ENCODE measurements at places on chromosomes 16 and 17.
A peak's percentile ranks its signal among the peaks of the same experiment; 100 is the strongest.

- DNase-seq: no peak
Observed at GRCh38 chr16:71293919-71294318, 4.7 kb upstream of the CMTR2 start.

DNA sequence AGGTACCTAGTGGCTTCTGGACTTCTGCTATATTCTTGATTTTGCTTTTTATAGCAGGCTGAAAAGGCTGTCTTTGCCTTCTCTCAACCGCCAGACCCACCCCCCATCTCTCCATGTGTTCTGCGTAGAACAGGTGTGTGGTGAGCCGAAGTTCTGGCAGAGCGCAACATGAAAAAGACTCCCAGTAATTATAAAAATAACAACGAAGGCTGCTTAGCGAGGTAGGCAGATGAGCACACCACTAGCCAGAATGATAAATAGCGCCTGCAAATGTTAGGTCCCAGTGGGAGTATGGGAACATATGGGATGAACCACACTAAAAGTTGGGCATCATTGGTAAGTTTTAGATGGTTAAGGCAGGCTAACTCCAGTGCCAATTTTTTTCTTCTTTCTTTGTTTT, 14.0 kb upstream of the RBFOX1 start:
- no peak for DNase-seq

- peak; percentile 40 for DNase-seq
Observed at GRCh38 chr16:57260294-57260929, 15.4 kb downstream of the ARL2BP start.

DNA sequence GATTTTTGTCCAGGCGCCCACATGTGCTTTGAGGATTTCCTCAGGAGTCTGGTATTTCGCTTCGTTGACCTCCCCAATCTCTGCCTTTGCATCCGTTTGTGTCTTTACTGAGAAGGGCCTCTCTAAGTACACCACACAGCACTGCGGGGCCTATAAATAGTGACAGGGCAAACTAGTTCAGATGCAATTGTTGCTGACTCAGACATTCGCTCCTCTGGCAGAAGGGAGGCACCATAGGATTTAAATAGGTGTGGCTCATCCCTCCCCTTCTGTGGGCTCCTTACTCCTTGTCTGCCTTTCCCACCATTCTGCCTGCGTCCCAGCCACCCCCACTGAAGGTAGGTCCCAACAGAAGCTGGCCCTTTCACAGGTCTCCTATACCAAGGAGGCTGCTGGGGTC, 192.3 kb downstream of the SHISA9 start:
- DNase-seq: no peak

GRCh38 chr17:72634621-72635020, 457.9 kb downstream of the SLC39A11 start:
- DNase-seq: peak; percentile 12

- DNase-seq: peak; percentile 66
Observed at GRCh38 chr17:38870259-38871165, 654 bp downstream of the LASP1 start.

DNA sequence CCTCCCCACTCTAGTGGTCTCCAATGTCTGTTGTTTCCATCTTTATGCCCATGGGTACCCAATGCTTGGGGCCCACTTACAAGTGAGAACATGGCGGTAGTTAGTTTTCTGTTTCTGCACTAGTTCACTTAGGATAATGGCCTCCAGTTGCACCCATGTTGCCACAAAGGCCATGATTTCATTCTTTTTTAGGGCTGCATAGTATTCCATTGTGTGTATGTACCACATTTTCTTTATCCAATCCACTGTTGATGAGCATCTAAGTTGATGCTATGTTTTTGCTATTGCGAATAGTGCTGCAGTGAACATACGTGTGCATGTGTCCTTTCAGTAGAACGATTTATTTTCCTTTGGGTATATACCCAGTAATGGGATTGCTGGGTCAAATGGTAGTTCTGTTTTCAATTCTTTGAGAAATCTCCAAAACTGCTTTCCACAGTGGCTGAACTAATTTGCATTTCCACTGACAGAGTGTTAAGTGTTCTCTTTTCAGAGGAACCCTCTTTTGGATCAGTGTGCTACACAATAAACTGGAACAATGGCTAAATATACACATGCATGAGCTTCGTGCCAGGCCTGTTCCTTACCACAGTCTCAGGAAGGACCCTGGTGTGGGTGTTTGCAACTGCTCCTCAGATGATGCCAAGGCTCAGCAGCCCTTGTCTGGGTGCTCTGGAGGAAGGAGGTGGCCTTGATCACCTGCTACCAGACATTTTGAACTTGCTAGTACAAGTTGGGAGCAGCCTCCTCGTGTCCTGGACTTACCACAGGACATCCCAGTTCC, 34.4 kb downstream of the KNOP1 start:
- no peak for DNase-seq

DNA sequence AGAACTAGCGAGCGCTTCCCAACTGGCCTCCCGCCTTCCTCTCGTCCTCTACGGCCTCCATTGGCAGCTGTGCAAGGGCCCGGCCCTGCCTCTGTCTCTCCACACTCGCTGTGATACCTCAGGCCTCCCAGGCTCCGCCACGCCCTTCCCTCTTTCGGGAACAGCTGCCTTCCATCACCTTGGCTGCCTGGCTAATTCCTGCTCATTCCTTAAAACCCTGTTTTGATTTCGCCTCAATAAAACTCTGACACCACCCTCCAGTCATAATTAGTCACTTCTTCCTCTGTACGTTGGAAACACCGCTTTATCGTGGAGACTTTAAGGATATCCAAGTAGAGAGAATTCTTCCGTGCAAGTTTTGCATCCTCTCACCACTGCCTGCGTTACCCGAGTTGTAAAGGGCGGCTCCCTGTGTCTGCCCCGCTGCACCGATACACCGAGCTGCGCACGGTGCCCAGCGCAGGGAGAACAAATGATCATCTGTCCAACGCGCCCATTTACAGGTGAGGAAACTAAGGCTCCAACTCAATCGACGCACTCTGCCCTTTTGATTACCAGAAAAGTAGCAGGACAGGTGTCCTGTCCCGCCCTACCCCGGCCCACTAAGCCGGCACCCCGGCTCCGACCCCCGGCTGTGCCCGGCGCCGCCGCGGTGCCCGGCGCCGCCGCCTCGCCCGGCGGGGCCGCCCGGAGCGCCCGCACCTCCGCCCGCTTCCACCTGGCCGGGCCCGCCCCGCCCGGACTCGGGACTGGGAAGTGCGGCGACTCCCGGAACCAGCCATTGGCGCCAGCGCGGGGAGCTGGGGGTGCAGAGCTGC, 139.7 kb downstream of the SEC14L1 start:
- no peak for DNase-seq

DNA sequence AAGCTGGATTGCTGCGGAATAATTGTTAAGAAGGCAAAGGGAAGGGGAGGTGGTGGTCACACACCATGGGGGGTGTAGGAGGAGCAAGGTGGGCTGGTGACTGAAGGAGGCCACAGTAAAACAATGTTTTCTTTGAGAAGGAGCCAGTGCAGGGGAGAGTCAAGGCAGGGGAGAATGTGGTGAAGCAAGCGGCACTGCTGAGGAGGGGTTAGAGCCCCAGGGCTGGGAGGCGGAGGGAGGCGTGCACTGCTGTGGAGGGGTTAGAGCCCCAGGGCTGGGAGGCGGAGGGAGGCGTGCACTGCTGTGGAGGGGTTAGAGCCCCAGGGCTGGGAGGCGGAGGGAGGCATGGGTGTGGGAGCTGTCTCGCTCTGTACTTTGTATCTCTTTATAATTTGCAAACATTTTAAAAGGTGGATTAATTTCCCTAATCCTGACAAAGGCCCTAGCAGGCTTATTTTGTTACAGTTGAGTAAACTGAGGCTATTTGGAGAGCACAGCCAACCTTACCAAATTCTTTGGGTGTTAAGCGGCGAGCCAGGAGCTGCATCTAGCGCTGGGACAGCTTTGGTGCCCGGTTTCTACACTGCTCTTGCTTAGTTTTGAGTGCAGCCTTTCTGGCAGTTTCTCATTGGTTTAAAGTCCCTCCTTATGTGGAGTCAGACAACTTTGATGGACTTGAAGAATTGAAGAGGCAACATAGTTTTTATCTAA, 20.9 kb downstream of the RPTOR start:
- no peak for DNase-seq

DNA sequence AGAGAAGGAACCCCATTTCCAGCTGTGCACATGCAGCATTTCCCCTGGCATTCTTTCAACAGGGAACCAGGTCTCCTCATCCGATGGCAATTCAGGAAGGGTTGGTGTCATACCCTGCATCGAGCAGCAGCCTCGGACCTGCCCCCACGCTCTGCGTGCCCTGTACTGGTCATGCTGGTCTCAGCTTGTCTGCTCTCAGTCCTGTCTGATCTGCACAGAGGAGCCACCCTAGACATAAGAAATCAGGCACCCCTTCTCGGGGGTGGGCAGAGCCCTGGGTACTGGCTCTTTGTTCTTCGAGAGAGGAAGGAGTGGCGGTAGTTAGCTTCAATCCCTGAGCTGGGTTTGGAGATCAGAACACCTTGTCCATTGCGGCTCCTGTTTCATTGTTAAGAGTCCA, 162.0 kb upstream of the RPH3AL start:
- DNase-seq: no peak

DNA sequence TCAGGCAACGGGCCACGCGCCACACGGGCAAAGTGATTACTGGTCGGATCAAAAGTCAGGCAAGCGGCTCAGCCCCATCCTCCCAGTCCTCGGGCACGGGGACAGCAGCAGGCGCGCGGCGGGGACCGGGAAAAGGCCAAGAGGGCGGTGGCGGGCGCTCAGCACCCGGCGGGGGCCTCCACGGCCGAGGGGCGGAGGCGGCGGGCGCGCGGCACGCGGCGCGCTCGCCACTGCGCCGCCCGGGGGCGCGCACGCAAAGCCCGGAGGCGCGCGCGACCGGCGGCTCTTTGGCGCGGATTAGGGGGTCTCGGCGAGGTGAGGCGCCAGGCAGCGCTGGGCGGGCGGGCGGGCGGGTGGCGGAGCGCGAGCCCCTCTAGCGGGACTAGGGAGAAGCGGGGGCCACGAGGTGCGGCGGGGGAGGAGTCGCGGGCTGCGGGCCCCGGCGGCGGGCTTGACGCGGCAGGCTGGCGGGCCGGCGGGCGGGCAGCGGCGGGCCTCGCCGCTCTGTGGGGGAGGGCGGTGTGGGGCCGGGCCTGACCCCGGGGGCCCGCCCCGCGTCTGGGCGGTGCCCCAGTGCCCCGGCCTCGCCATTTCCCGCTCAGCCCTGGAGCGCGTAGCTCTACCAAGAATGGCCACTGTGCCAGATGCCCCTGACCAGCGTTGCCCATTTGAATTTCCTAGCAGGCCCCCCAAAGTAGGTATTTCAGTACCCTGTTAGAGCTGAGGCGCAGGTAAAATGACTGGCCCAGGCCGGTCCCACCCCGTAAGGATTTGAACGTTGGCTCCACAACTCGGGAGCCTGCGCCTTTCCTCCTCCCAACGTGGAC, at the start of the genes ACACA and TADA2A:
ACACA (minus strand) TSS at position 202 of the 827 bp plus-strand sequence. CDS start 537 bp downstream, outside the sequence.
TADA2A (plus strand) TSS at position 252 of the 827 bp plus-strand sequence. CDS start 4,480 bp downstream, outside the sequence.
- DNase-seq: peak; percentile 69

- DNase-seq: peak; percentile 72
Observed at GRCh38 chr16:87956365-87957231, 5.4 kb downstream of the BANP start.

- no peak for DNase-seq
Observed at GRCh38 chr16:17465460-17465859, 5.3 kb downstream of the XYLT1 start.

- DNase-seq: peak; percentile 45
Observed at GRCh38 chr17:77516902-77517301, 376.1 kb downstream of the SEC14L1 start.

DNA sequence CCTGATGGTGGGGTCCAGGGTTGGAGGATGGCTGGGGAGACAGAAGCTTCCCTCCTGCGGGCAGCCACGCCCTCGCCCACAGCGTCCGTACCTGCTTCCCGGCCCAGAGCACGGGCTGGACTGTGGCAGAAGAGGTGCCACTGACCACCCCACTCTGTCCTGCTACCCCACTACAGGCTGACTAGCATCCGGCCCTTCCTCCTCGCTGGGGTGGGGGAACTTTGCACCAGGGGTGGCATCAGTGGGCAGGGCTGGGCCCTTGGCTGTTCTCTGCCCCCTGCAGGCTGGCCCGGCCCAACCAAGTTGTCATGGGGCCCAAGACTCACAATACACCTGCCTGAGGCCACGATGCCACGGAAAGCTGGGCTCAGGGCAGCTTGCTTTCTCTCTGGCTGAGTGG, 73.0 kb downstream of the KLHDC4 start:
- DNase-seq: no peak

- DNase-seq: no peak
Observed at GRCh38 chr17:15514469-15514868, 47.0 kb upstream of the CDRT4 start.

All from CD4-positive, alpha-beta T cell treated with Interleukin-2 at 100 ng/mL for 4 hours (primary cell).